Progenitor cell of endocrine pancreas (in vitro differentiated cells): ENCODE measurements at places on chromosomes 13 and 19.

DNA sequence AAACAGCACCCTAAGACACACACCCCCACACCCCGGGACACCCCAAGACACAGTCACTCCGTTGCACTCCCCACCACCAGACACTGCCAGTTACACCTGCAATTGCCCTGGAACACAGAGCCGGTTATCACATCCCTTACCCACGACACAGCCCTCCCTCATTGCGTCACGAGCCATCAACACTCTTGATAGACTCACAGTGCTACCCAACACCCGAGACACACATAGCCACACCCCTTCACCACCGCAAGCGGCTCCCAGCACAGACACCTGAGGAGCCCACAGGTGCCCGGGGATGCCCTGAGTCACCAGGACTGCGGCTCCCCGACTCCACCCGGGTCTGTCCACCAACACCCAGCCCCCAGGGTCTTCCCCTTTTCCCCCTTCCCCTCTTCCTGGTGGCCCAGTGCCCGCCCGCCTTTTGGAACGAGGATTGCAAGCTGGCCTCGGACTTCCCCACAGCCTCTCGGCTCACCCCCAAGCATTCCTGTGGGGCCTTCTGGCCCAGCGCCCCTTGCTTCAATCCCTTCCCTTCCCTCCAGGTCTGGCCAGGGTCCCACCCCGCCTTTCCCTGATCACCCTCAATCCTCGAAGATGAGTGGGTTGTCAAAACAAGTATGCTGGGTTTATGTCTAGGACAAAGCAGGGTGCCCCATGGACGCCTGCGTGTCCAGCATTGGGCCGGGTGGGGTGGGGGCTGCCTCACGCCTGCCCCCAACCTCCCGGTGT is 1.7 kb upstream of the PTGER1 start:
- DNase-seq, result no peak

DNA sequence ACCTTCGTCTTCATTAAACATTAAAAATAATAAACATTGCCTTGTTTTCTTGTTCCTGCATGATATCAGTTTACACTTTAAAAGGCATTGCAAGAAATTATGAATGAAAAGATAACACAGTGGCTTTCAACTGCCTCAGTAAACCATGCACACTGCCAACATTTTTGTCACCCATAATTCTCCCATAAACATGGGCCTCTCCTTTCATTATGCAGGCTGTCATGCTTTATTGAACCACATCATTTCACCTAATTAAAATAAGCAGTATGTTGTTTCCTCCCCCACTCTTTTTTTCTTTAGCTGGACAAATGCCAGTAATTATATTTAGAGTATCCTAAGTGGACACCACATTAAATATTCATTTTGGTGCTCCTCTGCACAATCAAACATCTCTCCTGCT is 1566.5 kb upstream of the SLC10A2 start:
- no peak for DNase-seq

DNA sequence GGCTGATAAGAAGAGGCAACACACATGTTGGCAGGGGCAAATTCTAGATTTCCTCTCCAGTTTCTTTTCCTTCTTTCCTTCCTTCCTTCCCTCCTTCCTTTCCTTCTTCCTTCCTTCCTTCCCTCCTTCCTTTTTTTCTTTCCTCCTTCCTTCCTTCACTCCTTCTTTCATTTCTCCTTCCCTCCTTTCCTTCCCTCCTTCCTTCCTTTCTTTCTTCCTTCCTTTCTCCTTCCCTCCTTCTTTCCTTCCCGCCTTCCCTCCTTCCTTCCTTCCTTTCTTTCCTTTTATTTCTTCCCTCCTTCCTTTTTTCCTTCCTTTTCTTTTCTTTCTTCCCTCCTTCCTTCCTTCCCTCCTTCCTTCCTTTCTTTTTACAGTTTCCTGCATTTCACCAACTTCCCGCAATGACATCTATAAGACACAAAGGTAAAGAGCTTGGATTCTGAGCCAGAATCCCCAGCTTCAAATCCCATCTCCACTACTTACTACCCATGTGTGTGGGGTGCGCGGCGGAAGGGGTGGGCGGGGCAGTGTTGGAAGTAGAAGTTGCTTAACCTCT is 35.3 kb downstream of the INSR start:
- no peak for DNase-seq

DNA sequence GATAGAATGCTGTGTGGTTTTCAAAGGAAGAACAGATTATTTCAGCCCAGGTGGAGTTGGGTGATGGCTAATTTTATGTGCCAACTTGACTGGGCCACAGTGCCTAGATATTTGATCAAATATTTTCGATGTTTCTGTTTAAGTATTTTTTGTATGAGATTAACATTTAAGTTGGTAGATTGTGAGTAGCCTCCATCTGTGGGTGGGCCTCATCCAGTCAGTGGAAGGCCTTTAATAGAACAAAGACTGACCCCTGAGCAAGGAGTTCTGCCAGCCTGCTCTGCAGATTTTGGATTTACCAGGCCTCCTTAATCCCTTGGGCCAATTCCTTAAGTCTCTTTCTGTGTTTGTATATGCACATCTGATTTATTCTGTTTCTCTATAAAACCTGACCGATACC is 13.9 kb downstream of the LSM14A start:
- no peak for DNase-seq

DNA sequence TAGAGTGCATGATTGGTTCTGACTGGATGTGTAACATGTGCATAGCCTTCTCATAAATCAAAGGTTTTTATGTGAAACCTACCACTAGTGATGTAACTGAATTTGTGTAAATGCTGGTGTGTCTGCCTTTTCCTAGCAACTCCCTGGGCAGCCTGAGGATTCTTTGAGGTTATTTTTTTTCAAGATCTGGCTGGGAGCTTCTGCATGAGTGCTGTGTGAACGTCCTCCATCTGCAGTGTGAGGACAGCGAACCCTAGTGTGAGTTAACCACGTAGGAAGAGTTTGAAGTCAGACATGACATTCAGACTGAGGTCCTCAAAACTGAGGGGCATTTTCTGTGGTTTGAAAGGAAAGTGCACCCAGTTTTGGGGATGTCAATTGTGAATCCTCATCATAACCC is 39.9 kb downstream of the DPRX start:
- no peak for DNase-seq

- peak; percentile 44 for DNase-seq
Measured at GRCh38 chr19:39506944-39507714, 7.8 kb upstream of the SELENOV start.

GRCh38 chr13:107241381-107241780 is 673.4 kb upstream of the ARGLU1 start:
- no peak for DNase-seq

- no peak for DNase-seq
Measured at GRCh38 chr13:36054041-36054440, 77.1 kb downstream of the DCLK1 start.

GRCh38 chr19:8473648-8474476 is 28.6 kb downstream of the PRAM1 start:
- DNase-seq, result no peak

DNA sequence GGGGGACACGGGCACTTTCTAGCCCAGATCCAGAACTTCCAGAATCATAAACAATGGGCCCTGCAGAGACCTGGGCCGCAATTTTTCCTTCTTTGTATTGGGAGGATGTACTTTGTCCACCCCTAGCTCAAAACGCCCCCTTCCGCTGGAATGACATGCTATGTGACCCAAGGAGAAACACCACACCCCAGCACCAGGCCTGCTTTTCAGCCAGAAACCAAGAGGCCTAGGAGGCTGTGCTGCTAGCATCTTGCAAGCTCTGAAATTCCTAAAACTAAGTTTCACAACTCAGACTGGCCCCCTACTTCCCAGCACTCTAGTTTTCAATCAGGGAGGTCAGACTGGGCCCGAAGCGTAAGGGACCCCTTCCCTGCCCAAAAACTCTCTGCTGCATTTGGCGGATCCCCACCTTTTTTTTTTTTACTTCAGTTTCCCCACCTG is 538 bp downstream of the LSM4 start:
- DNase-seq, result no peak

- DNase-seq, result no peak
Measured at GRCh38 chr13:79589603-79590393, 108.8 kb downstream of the NDFIP2 start.

DNA sequence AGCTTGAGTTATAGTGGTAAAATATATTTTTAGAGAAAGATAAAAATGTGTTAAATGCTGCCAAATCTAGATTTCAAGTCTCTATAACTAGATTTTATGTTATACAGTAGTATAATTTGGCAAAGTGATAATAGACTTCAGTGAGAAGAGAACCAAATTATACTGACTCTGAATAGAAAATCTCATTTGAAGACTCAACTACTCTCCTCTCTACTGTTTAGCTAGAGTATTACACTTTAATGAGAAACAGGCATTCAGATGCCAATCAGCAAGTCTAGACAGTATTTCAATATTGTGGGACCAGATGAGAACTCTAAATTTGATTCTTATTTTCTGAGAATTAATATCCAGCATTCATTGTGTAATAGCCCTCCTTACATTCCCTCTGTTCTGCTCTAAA is 311.2 kb downstream of the SLITRK5 start:
- no peak for DNase-seq

DNA sequence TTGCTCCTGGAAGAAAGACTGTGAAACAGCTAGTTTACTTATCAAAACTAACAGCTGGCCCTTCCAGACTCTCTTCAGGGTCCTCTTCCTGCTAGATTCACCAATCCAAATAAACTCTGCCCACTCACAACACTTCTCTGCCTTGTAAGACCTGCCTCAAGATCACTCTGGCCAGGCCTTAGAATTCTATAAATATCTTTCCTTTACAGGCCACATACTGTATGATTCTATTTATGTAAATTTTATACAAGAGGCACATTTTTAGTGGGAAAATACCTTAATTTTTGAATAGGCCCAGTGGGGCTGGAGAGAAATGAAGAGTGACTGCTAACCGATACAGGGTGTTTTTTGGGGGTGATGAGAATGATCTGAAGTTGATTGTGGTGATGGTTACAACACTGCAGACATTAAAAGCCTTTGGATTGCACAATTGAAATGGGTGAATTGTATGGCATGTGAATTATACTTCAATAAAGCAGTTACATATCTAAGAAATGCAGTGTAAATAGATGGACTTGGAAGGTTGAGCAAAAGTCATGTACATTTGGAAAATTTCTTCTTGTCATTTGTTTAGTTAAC is 141.8 kb downstream of the GPC5 start:
- DNase-seq, result no peak

DNA sequence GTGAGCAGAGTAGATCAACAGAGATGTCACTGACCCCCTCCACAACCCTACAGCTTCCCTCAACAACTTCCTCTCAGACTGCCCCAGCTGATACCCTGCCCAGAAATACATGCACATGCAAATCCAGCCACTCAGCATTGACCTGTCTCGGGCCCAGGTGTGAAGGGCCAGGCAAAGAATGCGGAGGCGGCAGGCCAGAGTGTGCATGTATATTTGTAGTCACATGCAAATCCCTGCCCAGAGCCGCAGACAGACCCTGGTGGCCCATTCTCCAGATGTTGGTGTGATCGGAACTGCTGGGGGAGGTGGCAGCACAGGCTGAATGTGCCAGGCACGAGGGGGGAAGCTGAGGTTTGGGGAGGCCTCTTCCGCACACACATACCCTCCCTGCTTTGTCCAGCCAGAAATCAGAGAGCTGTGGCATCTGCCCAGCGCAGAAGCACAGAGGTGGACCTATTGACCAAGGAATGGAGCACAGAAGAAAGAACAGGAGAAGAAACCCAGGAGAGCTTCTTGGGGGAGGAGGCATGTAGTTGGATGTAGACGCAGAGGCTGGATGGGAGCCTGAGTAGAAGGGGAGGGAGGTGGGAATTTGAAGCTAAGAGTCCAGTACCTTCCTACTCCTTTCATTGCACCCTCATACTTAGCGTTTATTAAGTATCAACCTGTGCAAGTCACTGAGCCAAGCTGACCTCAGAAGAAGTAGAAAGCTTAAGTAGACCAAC is 14.4 kb downstream of the MEF2B start:
- DNase-seq, result no peak

- no peak for DNase-seq
Measured at GRCh38 chr19:14428882-14429416, 4.2 kb upstream of the PKN1 start.

- no peak for DNase-seq
Measured at GRCh38 chr13:52067237-52067636, 42.7 kb downstream of the UTP14C start.

DNA sequence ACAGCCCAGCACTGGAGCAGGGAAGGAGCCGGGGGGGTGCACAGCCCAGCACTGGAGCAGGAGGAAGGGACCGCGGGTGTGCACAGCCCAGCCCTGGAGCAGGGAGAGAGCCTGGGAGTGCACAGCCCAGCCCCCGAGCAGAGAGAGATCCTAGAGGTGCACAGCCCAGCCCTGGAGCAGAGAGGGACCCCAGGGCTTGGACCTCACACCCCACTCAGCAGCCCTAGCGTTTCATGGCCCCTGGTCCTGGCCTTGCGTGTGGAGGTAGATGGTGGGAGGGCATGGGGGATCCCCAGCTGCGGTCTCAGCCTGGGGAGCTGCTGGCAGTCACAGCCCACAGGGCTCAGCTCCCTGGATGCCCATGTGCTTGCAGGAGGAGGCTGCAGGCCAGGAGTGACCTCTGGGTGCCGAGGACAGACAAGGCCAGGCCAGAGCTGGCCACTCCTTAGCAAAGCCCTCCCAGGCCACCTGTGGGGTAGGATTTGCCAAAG is 25.1 kb downstream of the GAS6 start:
- no peak for DNase-seq

DNA sequence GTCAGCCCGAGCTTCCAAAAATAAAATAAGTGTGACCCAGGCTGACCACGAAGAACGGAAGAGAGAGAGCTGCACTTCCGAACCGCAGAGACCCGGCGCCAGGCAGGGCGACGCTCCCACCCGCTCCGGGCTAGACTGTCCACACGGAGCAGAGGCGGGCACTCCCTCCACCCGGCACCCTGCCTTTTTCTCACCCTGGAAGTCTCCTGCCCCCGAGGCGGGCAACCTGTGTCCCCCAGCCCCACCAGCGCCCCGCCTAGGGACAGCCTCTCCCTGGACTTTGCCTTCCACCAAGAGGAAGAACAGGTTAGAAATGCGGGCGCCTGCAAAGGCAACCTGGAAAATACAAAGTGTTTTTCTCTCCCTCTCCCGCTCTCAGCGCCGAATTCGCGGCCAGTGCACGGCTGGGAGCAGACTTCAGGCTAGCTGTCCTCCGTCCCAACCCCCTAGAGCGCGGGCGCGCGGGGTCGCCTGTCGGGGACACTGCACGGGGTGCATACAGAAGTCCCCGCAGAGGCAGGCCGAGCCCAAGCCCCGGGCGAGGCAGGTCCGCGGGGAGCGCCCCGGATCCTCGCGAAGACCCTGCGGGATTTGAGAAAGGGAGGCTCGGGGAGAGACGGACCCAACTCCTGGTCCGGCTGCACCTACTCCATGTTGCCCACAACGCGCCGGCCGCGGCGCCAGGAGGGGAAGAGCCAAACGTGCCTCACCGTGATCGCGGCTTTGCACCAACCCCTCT is 845 bp downstream of the SPRY2 start:
- peak; percentile 23 for DNase-seq

DNA sequence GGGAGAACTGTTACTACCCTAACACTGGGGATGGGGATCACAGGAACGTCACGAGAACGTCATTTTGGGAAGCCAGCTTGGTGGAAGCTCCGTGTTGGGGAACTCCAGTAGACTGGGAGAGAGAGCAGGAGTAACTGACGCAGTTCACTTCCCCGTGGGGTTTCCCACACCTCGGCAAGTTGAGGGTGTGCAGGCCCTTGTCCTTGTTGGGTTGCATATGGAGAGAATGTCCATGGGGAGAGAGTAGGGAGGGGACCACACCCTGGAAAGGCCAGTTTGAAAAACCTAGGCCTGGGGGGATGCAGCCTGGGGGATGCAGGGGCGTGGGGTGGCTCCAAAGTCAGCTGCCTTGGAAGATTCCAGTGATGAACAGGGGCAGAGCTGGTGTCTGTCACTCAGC is 50.7 kb upstream of the MCF2L start:
- no peak for DNase-seq

GRCh38 chr19:5358173-5358800 is 17.7 kb upstream of the PTPRS start:
- DNase-seq, result no peak

GRCh38 chr19:8501516-8501915 is 924 bp downstream of the PRAM1 start:
- DNase-seq, result no peak
